Stimulated activated CD4-positive, alpha-beta T cell treated with anti-CD3 and anti-CD28 coated beads, Interleukin-2, amount 100 ng/mL, for 48 hours (primary cell): ENCODE measurements at places on chromosomes 12 and 14.

- DNase-seq, result no peak
These were observed 870.3 kb upstream of the SEL1L start for GRCh38 chr14:82403987-82404386.

DNA sequence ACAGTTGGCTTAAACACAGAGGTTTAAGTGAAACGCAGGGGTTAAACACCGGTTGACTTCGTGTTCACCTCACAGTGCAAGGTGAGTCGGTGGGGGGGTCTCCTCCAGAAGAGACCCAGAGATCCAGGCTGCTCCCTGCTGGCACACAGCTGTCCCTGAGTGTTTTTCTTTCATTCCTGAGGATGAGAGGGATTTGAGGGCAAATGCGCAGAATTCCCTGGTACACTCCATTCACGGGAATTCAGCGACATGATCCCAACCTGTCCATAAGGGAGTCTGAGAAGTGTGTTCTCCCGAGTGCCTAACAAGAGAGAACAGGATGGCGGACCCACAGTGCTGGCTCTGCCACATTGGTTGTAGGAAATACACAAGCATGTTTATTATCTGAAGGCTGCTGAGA, 107.2 kb upstream of the ESRRB start:
- no peak for DNase-seq

GRCh38 chr12:57848208-57848607, 1.7 kb upstream of the CTDSP2 start:
- no peak for DNase-seq

DNA sequence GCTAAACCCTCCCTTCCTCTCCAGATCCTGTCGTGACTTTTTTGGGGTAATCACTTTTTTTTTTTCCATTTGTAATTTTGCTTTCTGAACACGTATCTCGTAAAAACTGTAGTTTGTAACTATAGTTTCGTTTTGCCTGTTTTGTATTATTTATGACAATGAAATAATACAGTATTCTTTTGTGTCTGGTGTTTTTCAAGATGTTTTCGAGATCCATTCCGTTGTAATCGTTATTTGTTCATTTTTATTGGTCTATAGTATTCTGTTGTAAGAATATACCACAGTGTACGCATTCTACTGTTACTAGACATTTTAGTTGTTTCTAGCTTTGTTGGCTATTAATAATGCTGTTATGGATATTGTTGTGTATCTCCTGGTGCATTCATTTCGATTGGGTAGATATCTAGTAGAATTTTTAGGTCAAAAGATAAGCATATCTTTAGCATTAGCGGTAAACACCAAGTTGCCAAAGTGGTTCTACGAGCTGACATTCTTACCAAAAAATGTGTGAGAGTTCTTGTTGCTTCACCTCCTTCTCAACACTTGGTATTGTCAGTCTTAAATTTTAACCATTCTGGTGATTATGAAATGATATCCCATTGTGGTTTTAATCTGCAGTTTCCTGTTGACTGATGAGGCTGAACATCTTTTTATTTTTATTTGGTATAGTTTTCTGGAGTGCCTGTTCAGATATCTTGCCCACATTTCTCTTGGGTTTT, 92.3 kb upstream of the EVL start:
- DNase-seq, result no peak

- DNase-seq, result no peak
These were observed 243.6 kb downstream of the TMTC2 start for GRCh38 chr12:82930301-82930700.

DNA sequence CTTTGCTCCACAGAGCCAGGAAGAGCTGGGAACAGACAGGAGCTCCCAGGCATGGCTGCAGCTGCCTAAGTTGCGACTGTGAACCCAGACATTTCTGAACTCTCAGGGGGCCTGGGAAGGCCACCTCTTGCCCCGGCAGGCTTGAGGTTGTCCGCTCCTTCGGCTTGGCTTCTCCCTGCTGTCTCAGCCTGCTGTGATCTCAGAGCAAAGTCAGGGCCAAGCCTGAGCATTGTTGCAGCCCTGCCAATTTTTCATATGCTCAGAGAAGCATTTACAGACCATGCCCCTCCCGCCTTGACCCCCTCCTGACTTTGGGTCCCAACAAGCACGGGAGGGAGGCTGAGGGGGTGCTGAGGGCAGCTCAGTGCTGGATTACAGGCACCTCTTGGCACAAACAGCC, 1439.1 kb upstream of the FLRT2 start:
- no peak for DNase-seq

DNA sequence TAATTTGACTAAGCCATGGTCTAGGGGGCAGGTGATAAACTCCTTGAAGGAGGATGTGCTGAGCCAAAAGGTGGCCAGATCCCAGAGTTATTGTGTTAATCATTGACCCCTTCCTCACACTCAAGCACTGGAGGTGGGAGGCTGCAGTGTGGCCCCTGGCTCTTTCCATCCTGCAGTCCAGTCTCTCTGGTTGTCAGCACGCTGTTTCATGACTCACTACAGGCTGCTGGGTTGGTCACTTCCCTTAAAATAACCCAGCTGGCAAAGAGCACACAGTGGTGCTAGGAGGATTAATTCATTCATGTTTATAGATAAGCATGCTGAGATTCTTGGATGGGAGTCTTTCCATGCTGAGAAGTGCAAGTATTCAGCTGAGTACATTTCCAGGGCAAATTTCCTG, 228.9 kb downstream of the ANO2 start:
- DNase-seq, result no peak

DNA sequence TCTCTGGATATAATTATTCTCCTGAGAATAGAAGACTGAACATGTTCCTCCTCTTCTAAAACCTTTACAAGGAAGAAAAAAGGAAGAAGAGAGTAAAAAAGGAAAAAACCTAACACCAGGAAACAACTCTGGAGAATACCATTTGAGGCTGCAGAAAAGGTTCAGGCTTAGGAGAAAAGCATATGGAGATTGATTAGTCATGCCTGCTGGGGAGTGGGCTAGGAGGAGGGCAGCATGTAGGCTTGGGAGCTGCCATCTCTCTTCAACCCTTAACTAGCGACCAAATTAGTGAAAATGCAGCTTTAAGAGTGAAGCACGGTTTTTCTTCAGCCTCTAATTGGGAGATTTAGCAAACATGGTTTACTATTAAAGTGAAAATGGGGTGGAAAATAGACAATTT, 273.0 kb upstream of the CRY1 start:
- DNase-seq, result no peak

GRCh38 chr14:56244138-56244789, 126.1 kb downstream of the PELI2 start:
- DNase-seq, result no peak

GRCh38 chr12:92469837-92470236, 233.0 kb upstream of the PLEKHG7 start:
- no peak for DNase-seq

DNA sequence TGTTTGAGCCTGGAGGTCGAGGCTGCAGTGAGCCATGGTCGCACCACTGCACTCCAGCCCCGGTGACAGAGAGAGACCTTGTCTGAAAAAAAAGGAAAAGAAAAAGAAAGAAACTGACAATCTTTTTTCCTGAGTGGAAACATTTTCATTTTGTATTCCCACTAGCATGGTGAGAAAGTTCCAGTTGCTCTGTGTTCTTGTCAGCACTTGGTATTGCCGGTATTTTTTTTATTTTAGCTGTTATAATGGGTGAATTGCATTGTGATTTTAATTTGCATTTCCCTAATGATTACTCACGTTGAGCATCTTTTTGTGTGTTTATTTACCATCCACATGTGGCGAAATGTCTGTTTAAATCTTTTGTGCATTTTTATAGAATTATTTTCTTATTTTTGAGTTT, 25.6 kb downstream of the GLT8D2 start:
- no peak for DNase-seq

GRCh38 chr12:62730649-62731048, 204.3 kb downstream of the PPM1H start:
- DNase-seq, result no peak

GRCh38 chr12:52027085-52027843, 20.5 kb downstream of the TAMALIN start:
- DNase-seq, result no peak

GRCh38 chr12:53930591-53931255, 7.9 kb upstream of the HOXC13 start:
- no peak for DNase-seq

DNA sequence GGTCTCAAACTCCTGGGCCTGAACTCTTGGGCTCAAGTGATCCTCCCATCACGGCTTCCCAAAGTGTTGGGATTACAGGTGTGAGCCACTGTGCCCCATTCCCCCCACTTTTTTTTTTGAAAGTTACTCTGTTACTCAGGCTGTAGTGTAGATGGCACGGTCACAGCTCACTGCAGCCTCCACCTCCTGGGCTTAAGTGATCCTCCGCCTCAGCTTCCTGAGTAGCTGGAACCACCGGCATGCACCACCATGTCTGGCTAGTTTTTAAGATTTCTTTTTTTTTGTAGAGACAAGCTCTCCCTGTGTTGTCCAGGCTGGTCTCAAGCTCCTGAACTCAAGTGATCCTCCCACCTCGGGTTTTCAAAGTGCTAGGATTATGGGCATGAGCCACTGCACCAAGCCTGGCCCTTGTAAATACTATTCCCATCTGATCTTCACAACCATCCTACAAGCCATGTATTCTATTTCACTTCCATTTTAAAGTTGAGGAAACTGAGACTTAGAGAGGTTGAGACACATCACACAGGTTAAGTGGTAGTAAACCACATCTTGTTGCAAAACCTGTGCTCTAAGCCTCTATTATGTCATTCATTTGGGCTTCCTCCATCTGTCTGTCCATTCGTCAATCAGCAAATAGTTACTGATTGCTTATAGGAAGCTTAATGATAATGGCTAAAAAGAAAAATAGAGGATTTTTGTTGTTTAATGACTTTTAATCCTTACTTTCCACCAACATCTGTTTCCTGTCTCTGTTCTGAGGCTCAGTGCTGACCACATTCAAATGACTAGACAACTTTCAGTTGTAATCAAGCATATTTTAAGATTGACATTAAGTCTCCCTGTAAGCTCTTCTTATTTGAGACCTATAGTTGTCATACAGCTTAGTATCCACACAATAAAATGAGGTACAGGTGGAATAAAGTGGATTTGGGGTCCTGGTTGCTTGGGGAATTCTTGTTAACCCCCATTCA, 9.2 kb downstream of the ASCL4 start:
- no peak for DNase-seq

GRCh38 chr12:52469853-52470252, 3.8 kb downstream of the KRT6C start:
- DNase-seq, result no peak

GRCh38 chr12:114671066-114671442, 12.9 kb downstream of the TBX3 start:
- no peak for DNase-seq

DNA sequence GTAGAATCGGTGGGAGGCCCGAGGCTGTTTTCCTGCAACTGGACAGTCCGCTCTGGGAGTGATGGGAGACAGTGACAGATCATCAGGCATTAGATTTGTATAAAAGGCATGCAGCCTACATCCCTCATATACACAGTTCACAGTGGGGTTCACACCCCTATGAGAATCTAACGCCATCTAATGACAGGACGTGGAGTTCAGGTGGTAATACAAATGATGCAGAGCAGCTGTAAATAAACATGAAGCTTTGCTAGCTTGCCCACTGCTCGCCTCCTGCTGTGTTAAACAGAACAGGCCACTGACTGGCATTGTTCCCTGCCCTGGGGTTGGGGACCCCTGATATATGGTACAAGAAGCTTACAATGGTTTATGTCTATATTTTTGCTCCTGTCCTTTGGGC, 179.0 kb downstream of the LRFN5 start:
- DNase-seq, result no peak

- DNase-seq, result no peak
These were observed 182.6 kb downstream of the ALG10 start for GRCh38 chr12:34204830-34205285.

DNA sequence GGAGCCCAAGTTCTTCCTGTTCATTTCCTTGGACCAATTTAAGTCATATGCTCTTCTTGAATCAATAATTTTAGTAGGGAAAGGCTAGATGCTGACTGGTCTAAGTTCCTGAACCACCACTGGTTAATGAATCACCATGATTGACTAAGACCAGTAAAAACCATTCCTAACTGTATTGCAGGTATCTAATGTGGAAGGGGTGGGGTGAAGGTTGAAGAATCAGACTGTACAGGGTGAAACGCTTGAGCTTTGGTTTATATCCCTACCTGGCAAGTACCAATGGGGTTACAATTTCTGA, 100.1 kb downstream of the DYRK2 start:
- no peak for DNase-seq

DNA sequence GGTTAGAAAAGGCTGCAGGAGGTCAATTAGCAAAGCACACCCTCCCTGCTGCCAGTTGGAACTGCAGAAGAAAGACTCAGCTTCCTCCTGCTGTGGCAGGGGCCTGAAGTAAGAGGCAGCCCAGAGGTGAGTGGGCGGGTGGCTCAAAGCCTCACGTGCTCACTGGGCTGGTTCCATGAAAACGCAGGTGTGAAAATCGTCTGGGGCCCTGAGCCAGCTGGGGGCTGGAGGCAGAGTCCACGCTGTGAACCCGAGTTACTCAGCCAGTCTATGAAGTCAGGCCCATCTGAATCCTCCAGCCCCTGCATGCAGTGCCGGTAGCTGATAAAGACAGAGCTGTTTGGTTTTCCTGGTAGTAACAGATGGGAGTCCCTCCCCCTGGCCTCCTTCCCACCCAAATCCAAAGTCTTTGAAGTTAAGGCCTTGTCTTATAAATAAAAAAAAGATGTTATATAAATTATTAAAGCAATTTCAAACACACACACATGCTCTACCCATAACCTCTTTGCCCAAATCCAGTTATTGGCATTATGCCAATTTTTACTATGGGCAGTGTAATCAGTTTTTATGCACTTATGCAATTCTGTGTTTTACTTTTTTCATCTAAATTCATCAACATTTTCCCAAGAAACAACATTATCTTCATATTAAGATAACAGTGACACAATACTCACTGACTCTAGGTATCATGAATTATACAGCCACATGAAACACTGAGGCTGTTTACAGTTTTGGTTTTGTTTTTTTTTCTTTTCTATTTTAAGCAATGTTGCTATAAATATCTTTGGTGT, 57.9 kb upstream of the PNMA1 start:
- DNase-seq, result peak; percentile 67

DNA sequence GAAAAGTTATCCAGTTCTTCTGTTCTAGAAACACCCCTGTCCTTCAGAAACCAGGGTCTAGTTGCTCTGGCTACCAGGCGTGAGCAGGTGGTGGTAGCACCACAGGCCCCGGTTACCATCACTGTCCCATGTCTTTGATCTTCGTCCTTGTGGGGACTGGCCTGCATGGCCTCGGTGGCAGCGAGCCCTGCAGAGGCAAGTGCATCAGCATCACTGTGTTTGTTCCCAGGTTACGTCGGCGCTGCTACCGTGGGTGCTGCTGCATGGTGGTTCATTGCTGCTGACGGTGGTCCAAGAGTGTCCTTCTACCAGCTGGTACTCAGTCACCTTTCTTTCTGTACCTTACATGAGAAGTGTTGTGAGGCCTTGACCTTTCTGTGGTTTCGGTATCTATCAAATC, 58.9 kb downstream of the ANAPC7 start:
- DNase-seq, result no peak

DNA sequence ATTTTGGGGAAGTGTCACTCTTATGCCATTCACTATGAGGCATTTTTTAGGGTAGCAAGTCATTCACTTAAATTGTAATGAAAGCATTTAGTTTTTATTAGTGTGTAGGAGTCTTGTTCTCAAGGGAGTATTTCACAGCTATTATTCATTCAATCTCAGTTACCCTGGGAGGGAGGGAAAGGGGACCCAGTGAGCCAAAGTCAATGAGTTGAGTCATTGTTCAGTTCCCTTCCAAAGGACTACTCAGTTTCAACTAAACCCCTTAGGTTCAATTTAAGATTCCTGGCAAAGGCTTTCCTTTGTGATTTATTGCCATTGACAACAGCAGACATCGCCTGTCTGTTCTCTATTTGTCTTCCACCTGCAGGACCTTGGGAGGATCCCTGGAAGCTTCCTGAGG, 29.3 kb upstream of the RASSF8 start:
- no peak for DNase-seq

GRCh38 chr14:72291908-72292688, 359.9 kb downstream of the RGS6 start:
- DNase-seq, result peak; percentile 26
